Fibroblast of pulmonary artery (primary cell): ENCODE measurements at places on chromosomes 6 and 20.

- no peak for DNase-seq
Measured at GRCh38 chr6:14681699-14682487, 564.0 kb upstream of the JARID2 start.

DNA sequence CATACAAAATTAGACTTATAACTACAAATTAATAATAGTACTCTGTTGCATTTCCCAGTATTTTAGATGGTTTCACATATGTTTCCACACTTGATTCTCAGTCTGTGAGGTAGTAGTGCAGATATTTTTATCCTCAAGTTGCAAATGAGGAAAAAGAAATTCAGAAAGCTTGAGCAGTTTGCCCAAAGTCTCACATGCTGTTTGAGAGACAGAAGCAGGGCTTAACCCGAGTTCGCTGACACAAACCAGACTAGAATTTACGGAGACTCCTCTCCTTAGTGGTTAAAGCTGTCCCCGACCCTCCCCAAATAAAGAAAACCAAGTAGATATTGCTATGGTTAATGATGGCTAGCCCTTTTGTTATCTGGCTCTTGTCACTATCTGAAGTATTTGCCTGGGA, 126.2 kb downstream of the TIAM2 start:
- no peak for DNase-seq

- no peak for DNase-seq
Measured at GRCh38 chr6:99288668-99289067, 60.8 kb downstream of the FAXC start.

GRCh38 chr6:160253292-160253691, 5.3 kb downstream of the SLC22A2 start:
- no peak for DNase-seq

DNA sequence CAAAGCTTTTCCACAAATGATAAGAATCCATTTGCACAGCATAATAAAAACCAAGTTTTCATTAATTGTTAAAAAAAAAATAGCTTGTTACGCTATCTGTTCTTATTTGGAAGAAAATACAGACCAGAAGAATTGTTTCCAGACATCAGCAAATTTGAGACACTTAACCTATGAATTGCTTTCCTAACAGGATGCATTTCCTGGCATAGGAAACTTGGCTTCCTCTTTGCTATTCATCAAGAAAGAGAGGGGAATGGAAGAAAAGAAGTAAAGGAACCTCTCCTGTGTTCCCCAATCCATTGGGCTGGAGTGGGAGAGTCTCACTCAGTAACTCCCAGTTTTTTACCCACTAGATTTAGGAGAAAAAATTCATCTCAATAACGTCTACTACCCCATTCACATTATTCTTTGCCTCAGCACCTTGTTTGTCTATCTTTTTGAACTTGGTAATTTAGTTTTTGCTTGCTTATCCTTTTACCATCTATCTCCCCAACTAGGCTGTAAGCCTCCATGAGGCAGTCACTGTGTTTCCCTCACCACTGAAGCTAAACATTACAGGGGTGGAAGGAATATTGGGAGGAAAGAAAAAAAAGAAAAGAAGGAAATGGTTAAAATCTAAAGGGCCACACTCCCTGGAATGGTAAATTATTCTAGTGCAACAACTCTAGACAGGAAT, 150.3 kb downstream of the COL21A1 start:
- DNase-seq, result peak; percentile 45

DNA sequence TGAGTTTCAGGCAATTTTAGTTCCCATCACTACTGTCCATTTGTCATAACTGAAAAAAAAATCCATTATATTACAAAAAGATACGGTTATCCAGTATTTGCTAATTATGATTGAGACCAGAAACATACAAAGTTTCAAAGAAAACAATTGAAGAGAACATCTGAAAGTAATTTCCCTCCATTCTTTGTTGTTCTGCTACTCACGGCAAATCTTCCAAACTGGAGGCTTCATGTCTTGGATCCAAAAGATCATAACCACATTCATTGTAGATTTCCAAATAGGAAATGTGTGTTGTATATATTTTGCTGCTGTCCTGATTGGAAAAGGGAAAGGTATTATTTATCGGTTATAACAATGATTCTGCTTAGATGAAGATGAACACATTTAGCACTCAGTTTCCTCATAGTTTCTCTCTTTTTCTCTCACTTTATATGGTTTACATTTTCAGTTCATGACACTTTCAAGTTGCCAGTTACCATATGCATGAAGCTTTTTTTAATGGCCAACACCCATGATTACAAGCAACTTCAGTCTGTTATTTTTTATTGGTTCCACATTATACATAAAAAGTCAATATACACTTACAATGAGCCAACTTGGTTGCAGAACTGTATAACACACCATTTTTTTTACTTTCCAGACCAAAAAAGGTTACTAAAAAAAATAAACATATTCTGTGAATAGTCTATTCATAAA, 90.4 kb downstream of the KIF6 start:
- no peak for DNase-seq

DNA sequence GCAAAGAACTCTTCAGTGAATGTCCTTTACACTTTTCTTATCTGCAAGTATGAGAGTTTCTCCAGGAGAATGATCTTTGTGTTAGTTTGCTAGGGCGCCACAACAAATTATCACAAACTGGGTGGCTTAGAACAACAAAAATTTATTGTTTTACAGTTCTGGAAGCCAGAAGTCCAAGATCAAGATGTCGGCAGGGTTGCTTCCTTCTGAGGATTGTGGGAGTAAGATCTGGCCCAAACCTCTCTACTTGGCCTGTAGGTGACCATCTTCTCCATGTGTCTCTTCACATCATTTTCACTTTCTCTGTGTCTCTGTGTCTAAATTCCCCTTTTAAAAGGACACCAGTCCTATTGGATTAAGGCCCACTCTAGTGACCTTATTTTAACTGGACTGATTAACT, 103.0 kb downstream of the ADTRP start:
- peak; percentile 45 for DNase-seq

GRCh38 chr6:15980801-15981200, 148.1 kb upstream of the MYLIP start:
- no peak for DNase-seq

DNA sequence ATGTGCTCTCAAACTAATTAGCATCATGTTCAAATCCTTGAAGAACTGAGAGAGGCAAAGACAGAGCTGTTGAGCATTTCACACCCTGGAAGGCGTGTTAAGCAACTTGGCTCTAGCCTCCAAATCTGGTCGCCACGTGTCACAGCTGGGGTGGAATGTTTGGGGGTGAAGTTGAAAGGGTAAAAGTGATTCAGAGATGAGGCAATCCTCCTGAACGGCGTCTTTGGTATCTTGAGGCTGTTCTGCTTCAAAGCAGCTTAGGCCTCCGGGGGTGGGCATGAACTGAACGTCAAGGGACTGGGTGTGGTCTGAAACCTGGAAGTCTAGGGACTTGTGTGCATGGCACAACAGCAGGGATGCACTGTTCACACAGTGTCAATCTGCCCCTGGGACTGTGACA, 62.3 kb downstream of the TRAM2 start:
- DNase-seq, result peak; percentile 78

DNA sequence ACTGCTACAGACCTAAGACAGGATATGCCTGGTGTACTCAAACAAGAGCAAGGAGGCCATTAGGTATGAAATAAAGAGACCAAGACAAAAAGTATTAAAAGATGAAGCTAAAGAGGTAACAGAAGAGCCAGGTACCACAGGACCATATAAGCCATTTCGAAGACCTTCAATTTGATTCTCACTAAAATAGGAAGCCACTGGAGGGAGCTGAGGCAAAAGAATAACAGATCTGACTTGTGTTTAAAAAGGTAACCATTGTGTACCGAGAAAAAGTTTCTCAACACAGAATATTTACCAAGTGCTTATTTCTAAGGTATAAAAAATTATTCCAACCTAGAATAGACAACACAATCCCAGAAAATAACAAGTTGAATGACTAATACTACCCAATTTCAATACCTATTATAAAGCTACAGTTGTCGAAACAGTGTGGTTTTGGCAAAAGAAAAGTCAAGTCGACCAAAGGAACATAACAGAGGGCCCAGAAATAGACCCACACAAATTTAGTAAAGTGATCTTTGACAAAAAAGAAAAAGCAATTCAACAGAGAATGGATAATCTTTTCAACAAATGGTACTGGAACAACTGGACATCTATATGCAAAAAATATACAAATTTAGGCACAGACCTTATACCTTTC, 125.3 kb upstream of the DST start:
- DNase-seq, result peak; percentile 31

DNA sequence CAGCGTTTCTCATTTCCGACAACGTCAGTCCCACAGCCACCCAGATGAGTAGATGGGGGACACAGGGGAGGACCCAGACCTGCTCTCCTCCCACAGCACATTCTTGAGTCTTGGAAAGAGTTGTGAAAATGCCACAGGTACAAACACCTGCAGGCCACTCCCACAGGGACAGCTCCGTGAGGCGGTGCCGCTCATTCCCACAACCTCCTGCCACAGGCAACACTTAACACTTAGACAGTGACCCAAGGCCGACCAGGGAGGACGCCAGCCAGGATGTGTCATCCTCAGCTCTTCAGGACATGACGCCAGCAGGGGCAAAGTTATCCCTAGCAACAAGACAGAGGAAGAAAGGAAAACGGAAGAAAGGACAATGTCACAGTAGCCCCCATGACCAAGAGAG, 22.9 kb upstream of the HLA-B start:
- DNase-seq, result no peak

DNA sequence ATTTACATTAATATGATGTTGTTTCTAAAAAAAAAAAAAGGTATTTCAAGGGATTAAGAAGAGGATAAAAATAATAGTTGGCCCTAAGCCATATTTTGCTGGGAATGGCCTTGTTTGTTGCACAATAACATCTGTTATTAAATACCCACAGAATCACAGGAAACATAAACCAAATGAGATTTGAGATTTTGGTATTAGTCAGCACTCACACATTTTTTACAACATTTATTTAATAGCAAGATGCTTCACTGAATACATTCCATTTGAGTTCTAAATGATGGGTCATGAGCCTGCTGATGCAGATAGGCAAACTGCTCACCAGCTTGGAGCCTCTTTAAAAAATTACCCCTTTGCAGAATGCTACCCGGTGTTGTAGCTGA, 92.9 kb upstream of the ENPP5 start:
- peak; percentile 86 for DNase-seq

DNA sequence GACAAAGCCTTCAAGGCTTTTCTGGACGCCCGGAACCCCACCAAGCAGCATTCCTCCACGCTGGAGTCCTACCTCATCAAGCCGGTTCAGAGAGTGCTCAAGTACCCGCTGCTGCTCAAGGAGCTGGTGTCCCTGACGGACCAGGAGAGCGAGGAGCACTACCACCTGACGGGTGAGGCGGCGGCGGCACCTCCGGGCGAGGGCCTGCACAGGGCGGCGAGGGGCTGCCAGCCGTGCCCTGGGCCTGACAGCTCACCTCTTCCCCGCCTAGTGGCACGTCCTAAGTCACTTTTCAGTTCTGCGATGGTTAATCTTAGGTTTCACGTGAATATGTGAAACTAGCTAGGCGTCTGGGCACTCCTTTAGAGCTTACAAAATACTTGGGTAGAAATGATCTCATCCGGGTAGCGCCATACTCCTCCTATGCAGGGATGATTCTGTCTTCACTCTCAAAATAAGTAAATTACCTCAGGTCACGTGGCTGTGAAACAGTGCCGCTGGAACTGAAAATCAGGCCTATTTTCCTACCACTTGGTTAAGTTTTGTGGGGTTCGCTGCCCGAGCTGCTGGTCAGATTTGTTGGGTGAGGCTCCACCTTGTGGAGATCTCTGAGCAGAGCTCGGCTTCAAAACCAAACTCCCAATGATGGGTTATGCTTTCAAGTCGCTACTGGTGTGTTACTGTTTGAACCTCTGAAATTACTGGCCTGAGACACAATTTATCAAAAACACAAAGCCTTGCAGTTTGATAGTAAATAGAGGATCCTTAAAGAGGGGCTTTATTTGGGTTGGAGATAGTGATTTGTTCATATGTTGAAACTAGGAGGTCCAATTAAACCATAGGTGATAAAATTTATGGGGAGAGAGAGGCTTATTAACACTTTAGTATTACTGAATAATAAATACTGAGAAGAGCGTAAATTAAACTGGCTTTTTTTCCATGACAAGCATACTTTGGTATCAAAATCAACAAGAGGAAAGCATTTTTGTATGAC, 15.5 kb upstream of the CLDN20 start:
- peak; percentile 78 for DNase-seq

- no peak for DNase-seq
Measured at GRCh38 chr6:46505693-46506512, 14.7 kb upstream of the RCAN2 start.

DNA sequence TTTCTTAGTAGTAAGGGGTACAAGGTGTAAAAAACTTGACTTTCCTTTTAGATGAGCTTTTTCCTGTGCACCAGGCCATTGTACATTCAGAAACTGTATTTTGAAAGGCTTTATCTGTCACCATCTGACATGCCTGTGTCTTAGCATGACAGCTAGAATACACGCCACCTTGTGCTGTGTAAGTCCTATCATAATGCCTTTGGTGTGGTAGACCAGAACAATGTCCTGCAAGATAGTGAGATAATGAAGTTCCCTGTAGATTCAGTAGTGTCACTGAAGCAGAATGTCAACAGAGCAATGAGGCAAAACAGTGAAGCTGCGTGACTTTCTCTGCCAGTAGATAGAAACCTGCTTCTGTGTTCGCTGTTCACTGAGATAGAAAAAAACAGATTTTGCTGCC, 105.8 kb downstream of the JAG1 start:
- no peak for DNase-seq

GRCh38 chr20:31698803-31699718, 23.6 kb downstream of the BCL2L1 start:
- peak; percentile 93 for DNase-seq

DNA sequence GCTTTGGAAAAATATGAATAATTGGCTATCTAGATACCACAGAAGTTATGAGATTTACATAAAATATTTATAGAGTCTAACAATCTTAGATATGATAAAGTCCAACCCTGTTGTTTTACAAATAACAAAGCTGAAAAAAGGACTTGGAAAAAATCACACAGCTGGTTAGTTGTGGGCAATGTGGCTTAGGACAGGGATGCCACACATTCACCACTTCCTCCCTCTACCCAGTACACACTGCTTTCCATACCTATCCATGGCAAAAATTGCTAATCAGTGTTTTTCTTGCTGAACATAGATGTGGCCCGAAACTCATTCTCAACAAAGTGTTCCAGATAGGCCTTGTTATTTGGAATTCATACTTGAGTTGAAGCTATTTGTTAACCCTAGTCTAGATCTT, 147.3 kb upstream of the BMP5 start:
- no peak for DNase-seq

GRCh38 chr6:73728548-73729205, 32.7 kb downstream of the CD109 start:
- DNase-seq, result no peak

- DNase-seq, result peak; percentile 60
Measured at GRCh38 chr6:44061375-44062104, 65.7 kb downstream of the MRPL14 start.

GRCh38 chr6:6177754-6178153, 142.7 kb downstream of the F13A1 start:
- DNase-seq, result no peak
